Stimulated activated CD8-positive, alpha-beta memory T cell treated with anti-CD3 and anti-CD28 coated beads, Interleukin-7, amount 100 ng/mL, for 24 hours (primary cell): ENCODE measurements at places on chromosomes 12 and 14.
A peak's percentile ranks its signal among the peaks of the same experiment; 100 is the strongest.

GRCh38 chr12:12214201-12214600 is 52.6 kb downstream of the LRP6 start:
- no peak for DNase-seq

DNA sequence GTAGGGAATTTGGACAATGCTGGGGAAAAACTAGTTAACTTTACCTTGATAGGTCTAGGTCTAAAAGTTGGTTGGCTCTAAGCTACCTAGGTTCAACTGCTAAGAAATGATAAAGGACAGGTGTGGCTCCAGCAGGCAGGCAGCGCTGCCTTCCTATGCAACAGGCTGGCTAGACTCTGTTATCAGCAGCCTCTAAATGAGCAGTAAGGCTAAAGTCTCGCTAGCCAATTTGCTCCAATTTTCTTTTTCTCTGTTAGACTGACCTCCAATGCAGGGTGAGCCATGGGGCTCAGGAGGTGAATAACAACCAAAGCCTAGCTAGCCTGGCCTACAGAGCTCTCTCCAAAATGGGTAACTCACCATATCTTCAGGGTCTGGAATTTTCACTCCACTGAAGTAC is 26.5 kb downstream of the DMAC2L start:
- DNase-seq = no peak

DNA sequence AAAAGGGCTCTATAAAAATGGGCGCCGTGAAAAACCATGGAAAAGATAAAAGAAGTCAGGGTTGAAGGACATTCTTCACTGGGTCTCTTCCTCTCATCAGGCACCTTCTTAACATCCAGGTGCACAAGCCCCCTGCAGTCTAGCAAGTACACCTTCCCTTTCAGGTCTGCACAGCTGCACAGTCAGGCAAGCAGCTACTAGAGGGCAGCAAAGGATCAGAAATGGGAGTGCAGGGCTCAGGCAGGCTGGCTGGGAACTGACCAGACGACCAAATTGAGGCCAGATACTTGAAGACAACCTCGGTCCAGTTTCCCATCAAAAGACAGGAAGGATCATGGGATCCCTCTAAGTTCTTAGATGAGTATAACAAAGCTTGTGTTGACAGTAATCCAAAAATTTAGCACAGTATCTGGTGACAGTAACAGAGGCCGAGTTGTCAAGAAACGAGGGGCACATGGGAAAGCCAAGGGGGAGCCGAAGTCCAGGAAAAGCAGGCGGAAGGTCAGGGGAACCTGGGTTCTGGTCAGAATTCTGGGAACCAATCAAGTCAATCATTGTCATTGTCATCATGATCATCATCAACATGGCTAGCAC is 10.1 kb upstream of the GRIP1 start:
- no peak for DNase-seq

DNA sequence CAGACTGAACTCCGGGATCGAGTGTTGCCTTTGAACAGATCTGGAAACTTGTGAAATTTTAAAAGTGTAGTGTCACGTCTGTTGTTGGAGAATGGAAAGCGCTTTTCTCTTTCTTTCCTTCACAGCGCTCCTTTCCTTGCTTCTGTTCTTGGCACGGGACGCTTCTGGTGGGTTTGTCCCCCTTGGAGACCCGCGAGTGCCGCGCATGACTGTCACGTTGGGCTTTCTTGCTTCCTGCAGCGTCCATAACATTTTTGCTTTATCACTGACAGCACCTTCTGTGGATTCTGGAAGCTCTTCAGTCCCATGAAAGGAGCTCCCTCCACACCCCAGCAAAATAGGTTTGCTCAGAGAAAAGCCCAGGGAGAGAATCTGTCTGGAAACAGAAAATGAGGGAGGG is 193.0 kb upstream of the TMEM132C start:
- DNase-seq = no peak

DNA sequence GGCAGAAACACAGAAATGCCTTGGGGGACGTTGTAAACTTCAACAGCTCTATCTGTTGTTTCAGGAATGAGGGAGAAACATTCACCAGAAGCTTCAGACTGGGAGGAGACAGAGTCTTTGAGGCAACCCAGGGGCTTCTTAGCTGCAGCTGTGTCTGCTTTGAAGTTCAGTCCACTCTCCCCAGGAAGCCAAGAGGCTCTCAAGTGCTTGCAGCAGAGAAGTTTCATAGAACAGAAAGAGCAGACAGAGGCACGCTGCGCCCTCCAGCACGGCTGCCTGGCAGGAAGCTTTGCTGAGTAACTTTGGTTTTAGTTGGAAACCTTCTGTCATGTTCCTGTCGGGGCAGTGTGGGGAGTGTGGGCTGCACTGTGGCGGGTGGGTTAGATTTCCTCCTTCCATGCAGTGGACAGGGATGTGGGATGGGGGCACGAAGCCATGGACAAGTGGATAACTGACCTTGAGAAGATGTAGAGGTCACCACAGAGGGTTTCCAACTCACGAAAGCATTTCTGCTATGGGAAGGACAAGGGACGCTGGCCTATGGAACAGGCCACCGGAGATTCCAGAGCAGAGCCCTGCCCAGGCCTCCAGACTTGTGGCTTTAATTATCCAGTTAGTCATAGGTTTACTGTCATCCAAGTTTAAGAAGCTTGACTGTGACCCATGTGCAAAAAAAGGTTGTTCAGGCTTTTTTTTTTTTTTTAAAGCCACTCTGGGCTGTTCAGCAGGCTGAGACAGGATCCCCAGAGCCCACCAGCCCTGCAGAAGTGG is 107.7 kb downstream of the ARF6 start:
- DNase-seq = peak; percentile 48

DNA sequence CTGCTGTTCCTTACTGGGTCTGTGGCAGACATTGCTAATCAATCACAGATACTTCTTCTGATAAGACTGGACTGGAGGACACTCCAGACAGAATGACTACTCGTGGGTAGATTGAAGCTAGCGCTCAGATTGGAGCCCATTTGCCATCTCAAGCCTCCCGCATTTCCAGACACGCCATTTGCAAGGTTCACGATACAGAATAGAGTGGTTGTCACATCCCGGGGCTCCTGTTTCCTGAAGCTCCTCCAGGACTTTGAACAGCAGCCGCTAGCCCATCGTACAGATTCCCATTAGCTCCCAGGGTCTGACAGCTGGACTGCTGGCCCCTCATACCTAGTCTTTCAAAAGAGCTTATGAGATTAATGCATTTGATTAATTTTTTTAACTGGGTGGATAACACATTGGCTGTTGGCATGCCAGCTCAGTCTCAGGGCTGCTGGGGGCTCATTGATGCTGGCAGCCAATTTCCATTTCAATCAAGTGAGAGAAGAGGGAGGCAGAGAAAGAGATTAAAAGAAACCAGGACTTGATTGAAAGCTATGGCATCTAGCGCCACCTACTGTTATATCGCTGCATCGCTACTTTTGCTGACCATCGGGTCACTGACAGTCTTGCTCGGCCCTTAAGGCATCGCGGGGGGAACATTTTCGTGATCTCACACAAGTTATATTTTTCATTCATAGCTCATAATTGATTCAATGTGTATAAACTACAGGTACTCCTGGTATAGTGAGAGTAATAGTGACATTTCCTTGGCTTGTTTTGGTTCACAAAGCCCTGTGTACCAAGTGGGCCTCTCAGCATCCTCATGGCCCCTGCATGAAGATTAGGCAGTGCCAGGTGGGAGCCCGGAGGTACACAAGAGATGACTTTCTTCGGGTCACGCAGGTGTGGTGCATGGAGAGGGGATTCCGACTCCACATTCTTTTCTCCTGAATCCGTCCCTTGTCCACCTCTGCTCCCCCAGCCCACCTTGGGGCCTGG is 78.6 kb downstream of the CCDC60 start:
- no peak for DNase-seq
